ENCODE measurements at places on chromosomes 12 and 14.

- DNase-seq: no peak
Measured at GRCh38 chr12:132169376-132169775, 25.1 kb downstream of the NOC4L start.

DNA sequence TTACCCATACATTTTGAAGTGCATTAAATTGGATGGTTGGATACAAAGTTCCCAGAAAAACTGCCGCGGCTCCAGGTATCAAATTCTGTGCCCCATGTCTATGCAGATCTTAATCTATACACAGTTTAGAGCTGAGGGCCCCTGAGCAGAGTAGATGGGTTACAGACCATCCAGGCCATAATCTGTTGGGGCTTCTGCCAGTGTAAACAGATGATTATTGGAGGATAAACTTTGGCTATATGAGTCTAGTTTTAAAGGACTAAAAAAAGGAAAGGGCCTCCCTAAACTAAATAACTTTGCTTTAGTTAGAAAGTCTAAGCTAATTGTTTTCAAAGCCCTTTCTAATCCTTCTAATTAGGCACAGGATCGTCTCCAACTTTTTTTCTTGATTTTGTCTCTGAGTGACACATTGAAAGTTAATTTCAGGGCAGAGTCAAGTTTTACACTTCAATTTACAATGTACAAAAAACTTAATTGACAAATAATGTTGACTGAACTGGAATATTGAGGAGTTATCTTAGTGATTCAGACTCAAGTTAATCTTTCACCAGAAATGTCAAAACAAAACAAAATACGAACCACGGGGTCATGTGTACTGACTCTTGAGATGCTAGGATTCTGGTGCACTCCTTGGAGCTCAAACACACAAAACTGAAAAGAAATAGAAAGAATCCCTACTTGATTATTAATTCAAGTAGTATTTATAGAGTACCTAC is 133.9 kb upstream of the SCAF11 start:
- DNase-seq: no peak

DNA sequence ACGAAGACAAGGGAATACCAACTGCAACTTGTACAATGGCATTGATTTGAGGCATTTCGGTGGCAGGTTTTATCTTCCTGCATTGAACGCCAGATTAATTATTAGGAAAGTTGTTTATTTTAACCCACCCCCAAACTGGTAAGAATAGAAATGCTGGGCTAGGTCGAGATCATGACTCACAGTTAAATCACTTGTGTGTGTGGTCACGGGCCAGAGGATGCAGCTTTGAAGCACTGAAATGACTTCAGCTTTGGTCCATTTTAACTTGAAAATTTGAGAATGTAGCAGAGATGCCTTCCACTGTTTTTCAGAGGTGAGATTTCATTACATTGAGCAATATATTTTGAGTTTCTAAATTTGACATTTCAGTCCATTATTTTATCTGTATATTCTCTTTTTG is 23.6 kb upstream of the KCNH3 start:
- no peak for DNase-seq

DNA sequence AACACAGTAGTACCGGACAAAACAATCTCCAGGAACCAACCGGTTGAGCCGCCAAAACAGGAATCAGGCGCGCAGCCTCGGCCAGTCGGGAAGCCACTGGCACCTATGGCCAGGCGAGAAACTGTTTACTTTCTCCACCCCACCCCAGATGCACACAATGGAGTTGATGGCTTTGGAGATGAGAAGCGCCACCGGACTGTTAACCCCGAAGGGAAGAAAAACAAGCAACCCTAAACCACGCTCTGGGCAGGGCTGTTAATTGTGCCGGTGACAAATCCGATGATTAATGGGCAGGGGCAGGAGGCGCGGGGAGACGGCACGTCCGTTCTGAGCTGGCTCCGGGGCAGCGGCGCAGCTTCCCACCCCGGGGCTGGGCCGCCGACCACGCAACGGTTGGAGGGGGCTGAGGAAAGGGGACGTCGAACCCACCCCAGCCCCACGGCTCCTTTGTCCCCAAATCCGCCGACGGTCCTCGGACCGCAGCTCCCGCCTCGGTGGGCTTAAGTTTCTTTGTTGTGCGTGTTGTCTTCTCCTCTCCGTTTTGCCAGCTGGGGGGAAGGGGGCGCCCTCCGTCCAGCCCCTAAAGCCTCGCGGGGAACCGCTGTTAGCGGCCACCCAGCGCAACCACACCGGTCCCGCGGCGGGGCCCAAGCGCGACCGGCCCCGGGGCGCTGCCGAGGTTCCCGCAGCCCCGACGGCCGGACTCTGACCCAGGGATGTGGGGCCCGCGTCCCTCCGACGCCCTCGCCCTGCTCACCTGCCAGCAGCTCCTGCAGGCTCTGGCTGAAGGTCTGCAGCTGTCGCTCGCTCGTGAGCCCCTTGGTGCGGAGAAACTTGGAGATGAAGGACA is 790 bp downstream of the BTG1 start:
- DNase-seq: peak; percentile 75

DNA sequence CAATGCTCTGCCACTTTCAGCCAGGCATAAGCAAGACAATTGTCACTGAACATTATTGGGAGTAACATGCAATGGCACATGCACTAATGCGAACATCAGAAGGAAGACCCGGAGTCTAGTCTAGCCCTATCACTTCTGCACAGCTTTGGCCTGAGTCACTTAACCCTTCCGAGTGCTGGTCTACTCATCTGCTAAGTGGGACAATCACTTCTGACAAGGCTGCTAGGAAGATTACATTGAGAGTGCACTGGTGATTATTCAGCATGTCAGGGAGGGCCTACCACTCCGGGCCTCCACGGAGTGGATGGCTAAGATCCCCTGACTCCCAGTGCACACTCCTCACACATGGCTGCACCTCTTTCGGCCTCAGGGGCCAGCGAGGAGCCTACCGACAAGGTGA is 240.9 kb downstream of the DPF3 start:
- DNase-seq: no peak

- DNase-seq: no peak
Measured at GRCh38 chr12:93979189-93979588, 169.2 kb upstream of the PLXNC1 start.

DNA sequence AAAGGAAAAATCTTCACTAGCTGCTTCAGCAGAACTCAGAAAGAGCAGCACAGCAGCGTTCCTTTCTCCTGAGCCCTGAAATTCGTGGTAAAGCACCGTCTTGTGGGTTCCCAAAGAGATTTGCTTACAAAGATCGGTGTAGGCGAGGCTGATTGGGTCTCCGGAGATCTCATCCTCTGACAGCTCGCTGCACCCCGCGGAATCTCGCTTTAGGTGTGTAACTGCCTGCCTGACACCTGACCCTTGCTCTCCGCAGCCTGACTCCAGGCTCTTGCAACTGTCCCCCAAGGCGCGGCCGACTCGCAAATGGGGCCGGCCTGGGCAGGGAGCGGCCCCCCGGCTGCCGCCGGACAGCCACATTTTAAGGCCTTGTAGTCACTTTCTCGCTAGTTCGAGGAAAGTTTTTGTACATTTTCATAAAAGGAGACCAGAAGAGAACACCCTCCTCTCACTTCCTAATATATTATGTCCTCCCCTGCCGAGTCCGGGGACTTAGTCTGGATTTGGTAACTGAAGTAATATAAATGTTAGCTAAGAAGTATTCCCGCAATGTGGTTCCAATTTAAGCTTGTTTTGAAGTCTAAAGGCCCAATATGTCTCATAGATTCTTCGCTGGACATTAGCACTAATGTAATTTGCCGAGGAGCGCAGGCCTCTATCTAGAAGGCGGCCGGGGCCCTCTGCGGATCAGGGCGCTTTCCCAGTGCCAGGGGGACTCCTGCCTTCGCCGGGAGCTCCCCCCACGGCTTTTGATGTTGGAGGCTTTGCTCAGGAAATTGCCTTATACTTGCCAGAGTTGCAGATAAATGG is 177.3 kb upstream of the CDKN3 start:
- no peak for DNase-seq

DNA sequence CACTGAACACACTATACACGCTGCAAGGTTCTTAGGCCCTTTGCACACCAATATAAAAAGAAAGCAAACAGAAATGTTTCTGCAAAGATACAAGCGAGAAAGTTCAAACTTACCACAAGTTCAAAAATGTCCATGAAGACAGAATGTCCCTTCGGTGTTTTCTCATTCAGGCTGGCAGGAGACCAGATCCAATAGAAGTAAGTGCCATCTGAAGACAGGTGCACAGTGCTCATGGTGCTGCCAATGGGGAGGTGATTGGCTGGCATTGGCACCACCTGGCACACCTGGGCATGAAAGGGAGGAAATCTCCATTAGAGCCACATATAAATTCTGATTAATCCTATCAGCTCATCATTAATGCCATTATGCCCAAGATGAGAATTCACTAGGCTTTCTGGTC is 76.3 kb downstream of the HECTD4 start:
- peak; percentile 11 for DNase-seq

- no peak for DNase-seq
Measured at GRCh38 chr14:101737414-101738339, 23.8 kb upstream of the PPP2R5C start.

DNA sequence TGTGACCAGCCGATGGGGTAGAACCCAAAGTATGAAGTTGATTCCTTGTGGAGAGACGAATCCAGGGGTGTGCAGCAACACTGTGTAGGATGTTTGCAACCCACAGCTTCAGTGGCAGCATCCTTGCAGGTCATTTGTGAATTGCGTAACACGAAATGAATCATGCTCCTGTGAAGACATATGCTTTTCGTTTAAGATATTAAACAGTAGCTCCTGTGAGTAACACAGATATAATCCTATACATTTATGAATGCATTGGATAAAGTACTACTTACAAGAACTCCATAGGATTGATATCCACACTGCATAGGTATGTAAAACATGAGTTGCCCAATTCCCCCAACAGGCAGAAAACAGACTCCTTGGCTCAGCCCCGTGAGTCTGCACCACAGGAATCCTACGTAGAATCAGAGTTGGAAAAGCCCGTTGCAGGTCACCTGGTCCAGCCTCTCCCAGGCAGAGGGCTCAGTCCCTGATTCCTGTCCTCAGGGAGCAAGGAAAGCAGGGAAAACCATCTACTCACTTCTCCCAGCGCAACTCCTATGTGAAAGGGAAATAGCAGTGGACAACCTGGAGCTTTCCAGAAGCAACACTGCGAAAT is 75.8 kb downstream of the GPATCH2L start:
- no peak for DNase-seq
